NCI-H2107 (cell line): ENCODE measurements at places on chromosomes 11 and 22.

GRCh38 chr11:31433851-31434250 lies 64.2 kb downstream of the DNAJC24 start:
- DNase-seq: no peak

GRCh38 chr11:38824573-38824972 lies 2226.5 kb upstream of the RAG2 start:
- no peak for DNase-seq

DNA sequence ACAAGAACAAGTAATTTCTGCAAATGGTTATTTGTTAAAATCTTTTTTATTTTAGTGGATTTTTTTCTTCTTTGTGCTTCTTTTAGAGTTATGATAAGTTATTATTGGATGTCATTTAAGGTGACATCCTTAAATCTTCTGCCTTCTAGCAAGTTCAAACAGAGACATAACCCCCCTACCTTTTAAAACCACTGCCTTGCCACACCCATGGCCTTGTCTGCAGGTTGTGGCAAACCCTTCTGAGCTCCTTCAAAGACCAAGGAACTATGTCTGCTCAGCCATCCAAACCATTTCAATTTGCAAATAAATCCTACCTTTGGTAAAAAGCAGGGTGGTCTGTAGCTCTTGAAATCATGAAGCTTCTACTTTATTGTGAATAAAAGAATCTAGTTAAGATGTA lies 241.6 kb downstream of the FAM76B start:
- DNase-seq: no peak

DNA sequence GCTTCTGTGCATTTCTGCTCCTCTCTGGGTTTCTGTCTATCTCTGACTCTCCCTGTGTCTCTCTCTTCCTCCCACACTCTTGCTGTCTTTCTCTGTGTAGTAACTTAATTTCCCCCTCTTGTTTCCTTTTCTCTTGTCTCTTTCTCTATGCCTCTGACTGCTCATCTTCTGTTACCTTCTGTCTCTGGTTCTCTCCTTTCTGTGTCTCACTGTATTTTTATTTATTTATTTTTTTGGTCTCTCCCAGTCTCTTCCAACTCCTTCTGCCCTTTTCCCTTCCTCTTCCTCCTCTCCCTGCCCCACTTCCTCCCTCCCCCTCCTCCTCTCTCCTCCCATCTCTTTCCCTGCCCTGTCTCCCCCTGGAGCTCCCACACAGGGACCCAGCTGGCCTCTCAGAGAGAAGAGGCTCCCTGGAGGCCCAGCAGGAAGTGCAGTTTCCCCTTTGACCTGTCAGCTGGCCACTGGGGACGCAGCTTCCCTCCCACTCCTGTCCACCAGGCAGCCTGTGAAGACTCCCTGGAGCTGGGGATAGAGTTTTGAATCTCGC lies 38.3 kb upstream of the MYH9 start:
- DNase-seq: no peak

- DNase-seq: no peak
Observed at GRCh38 chr11:61911701-61912529, 5.5 kb downstream of the RAB3IL1 start.

GRCh38 chr11:94787801-94788200 lies 19.6 kb downstream of the AMOTL1 start:
- DNase-seq: no peak

DNA sequence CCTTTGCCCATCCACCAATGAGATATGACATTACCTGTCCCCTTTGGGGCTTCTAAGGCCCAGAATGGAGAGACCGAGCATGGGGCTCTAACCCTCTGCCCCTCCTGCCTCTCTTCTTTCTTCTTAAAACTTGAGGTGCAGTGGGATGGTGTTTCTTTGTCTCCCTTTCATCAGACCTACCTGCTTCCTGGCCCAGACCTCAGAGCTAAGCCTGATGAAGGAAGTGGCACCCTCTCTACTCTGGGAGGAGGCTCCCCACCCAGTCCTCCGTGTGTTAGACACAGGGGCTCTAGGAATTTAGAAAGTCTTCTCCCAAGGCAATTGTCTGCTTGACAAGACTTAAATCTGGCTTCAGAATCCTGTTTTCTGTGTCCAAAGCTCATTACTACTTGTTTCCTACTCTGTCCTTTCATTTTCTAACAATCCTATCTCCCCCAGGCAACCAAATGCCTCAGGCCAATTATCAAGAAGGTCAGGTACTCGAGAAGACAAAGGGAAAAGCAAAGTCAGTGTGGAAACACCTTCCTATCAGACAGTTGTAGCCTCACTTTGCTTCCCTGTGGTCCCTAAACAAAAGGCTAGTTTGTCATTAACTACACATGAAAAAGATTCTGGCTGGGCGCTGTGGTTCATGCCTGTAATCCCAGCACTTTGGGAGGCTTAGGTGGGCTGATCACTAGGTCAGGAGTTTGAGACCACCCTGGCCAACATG lies 20.3 kb upstream of the PARVA start:
- no peak for DNase-seq

- no peak for DNase-seq
Observed at GRCh38 chr11:107457205-107457557, 444 bp downstream of the CWF19L2 start.
